ENCODE measurements at places on chromosomes 2 and 18.
A peak's percentile ranks its signal among the peaks of the same experiment; 100 is the strongest.

DNA sequence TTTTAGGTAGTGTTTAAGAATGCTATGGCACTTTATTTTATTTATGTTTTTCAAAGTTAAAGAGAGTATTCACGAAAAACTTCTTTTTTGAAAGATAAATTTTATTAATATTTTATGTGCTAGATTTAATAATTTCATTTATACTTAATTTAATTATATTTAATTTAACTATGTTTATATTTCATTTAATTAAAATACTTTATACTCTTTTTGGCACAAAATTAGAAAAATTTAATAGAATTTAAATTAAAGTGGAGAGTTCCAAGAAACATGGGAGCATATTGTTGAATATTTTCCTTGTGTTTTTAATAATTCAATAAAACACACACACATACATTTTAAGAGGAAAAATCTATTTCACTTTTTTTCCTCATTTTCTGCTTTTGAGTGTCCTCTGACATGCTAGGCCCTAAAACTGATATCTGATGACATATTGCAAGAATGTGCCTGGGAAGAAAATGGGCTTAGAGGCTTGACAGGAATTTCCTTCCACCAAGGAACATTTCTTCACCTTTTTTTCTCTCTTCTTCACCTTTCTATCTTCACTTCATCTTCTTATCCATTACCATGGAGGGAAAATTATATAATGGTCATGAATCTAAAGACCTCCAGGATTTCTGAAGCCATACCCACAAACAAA lies 15.4 kb downstream of the ARHGAP28 start:
- DNase-seq = no peak

GRCh38 chr2:1546901-1547300 lies 133.6 kb downstream of the TPO start:
- DNase-seq = no peak

DNA sequence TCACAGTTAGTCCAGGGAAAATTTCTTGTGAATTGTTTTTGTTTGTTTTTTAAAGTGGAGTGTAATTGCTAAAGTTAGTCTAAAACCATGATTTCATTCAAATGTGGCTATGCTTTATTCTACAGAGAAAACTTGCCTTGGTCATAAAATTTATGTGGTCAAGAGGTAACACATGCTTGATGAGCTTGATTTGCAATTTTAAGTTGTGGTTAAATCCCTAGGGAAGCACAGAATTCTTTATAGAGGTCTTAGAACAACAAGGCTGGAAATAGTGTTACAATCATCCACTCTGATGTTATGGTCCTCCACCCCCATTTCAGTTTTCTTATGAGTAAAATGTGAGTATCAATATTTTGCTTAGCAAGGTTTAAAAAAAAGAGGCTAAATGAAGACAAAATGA lies 359.6 kb downstream of the NRXN1 start:
- DNase-seq = no peak

DNA sequence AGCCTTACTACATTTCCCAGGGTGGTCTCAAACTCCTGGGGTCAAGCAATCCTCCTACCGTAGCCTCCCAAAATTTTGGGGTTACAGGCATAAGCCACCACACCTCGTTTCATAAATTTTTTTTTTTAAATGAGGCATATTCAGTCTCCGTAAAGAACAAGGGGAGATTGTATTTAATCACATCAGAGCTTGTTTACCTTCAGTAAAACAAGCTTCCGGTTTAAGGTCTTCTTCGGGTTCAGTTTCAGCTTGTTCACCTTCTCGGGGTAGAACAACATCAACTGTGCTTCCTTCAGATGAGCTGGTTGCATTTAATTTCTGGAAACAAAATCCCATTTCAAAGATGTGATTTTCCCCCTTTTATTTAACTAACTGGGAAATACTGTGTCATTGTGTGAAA lies 88.6 kb downstream of the SCN3A start:
- DNase-seq = no peak

GRCh38 chr18:515838-516237 lies 15.3 kb upstream of the COLEC12 start:
- DNase-seq = no peak

DNA sequence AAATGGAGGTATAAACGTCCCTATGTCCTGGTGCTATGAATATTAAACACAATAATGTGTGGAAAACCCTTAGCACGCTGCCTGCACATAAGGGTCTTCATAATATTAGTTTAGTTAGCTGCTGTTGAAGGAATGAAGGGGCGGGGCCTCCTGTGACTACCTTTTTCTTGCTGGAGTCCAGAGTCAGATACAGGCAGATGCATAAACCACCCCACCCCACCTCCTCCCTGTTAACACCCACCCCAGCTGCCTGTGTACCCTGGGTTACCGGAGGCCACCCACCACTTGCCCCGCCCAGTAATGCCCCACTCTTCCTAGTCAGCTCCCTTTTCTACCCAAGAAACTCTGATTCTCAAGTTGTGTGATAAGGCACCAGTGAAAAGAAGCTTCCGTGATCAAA lies 158.4 kb downstream of the EN1 start:
- DNase-seq = no peak

GRCh38 chr2:172198908-172199307 lies 96.2 kb upstream of the DLX2 start:
- DNase-seq = no peak

- no peak for DNase-seq
Observed at GRCh38 chr2:223594831-223595230, 7.3 kb downstream of the SCG2 start.

DNA sequence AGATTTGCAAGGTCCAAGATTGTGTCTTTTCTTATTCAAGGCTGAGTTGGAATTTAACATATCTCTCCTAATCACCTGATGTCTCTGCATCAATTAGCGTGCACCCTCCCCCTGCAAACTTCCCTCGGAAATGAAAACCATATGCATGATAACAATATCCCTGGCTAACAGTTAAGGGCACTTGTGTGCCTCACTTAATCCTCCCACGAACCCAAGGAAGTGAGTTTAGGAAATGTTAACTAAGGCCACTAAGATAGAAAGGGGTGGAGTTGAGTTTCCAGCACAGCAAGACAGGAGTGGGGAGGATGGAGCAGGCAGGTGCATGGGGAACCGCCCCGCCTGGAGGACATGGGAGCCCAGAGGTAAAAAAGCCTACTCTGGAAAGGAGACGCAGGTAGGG lies 52.4 kb upstream of the PTMA start:
- DNase-seq = no peak

DNA sequence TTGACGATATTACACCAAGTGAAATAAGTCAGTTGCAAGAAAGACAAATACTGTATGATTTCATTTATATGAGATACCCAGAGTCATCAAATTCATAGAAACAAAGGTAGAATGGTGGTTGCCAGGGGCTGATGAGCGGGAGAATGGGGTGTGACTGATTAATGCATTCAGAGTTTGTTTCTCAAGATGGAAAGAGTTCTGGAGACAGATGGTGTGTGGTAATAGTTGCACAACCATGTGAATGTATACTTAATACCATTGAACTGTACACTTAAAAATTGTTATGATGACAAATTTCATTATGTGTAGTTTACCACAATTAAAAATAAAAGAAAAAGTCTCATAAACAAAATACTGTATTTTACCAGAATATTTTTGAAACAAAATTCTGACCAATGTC lies 117.3 kb downstream of the PIGN start:
- DNase-seq = no peak

DNA sequence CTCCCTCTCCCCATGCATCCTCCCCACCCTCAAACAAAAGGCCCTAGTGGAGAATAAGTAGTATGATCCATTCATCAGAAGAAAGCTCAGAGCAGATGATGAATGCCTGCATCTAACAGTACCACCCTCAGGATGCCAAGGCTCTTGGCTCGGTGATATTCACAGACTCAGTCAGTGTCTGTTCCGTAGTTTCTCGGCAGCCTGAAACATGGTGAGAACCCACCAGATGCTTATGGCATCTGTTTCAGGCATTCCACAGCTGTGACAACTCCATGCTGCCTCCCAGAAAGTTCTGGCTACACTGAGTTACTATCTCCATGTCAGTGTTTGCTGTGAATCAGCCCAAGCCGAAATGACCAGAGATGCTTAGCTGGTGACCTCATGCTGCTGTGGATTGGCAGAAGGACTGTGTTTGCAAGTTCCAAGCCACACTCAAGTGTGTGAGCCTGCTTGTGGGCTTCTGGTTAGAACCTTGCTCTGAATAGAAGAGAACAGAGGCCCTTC lies 83.9 kb downstream of the WDSUB1 start:
- DNase-seq = peak; percentile 42

DNA sequence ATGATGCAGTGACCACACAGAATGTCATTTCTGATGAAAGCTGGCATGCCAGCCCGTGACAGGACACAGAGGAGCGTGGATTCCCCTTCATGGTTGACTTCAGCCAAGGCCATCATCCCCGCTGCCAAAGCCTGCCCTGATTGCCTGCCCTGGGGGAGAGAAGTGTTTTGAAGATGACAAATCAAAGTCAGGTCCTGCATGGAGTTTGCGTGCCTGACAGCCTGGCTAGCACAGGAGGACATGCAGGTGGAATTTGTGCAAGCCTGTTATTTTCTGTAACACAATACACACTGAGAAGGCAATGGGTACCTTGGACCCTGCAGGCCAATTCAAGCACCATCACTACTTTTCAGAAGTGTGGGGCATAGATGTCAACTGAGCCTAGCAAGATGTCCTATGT lies 5.4 kb upstream of the IL1R2 start:
- no peak for DNase-seq

GRCh38 chr18:55501579-55501978 lies 86.4 kb downstream of the TCF4 start:
- DNase-seq = no peak

GRCh38 chr18:30730915-30731314 lies 311.6 kb downstream of the DSC3 start:
- no peak for DNase-seq

- DNase-seq = peak; percentile 22
Observed at GRCh38 chr2:226984750-226985582, 149.1 kb downstream of the RHBDD1 start.

- no peak for DNase-seq
Observed at GRCh38 chr2:172997031-172997430, 78.6 kb upstream of the MAP3K20 start.

DNA sequence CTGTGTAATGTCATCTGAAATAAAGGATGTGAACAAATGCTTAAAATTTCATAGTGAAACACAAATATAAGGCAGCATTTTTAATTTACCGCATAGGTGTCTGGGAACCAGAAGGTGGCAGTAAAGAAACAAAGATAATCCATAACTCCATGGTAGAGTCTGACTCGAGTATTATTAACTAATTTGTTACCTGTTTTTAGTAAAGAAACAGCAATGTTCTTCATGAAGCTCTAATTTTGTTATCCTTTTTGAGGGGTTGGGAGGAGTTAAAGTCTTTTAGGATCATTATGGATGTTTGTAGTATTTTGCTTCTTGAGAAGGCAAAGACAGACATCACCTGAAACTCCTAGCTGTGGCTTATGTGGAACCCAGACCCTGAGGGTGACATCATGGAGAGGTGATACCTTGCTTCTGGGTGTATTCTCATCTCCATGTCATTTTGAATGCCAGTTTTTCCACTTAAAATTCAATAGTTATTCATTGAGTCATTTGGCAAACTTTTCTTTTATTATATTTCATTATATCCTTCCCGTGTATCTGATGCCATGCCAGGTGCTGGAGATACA lies 286.2 kb upstream of the EPAS1 start:
- DNase-seq = no peak

DNA sequence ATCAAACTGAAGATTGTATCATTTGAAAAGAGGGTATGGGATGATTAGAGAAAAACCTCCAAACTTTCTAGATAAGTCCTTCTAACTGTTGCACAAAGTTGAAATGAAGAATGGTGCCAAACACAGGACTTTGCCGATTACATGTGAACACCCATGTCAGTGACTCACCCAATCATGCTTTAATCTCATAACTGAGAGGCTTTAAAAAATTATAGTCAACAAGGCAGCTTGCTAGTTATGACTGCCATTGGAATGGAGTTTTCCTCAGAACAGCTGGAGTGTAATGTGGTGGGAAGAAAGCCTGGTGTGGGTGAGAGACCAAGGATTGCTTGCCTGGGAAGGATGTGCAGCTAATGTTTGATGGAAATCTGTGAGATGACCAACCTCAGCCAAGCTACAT lies 98.2 kb upstream of the ALPP start:
- no peak for DNase-seq

DNA sequence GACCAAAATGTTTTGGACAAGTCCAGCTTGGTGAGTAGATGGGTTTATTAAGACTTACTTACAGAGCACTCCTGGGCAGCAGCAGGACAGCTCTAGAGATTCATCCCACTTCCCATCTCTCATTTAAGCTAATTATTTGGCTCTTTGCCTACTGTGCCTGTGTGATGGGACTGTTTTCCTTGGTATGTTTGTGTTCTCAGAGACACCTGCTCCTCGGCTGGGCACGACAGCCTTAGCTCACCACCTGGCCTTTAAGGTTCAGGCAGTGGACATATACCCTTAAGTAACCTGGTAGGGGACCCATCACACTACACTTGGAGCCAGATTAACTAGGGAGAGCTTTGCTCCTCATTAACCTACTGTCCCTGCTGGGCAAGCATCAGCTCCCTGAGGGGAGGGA lies 41.7 kb upstream of the EFEMP1 start:
- DNase-seq = no peak

- DNase-seq = no peak
Observed at GRCh38 chr18:40670668-40671375, 1284.2 kb upstream of the PIK3C3 start.

GRCh38 chr2:237483018-237483731 lies 3.9 kb upstream of the MLPH start:
- DNase-seq = no peak

GRCh38 chr2:200455958-200456421 lies 53.9 kb downstream of the KCTD18 start:
- peak; percentile 70 for DNase-seq

DNA sequence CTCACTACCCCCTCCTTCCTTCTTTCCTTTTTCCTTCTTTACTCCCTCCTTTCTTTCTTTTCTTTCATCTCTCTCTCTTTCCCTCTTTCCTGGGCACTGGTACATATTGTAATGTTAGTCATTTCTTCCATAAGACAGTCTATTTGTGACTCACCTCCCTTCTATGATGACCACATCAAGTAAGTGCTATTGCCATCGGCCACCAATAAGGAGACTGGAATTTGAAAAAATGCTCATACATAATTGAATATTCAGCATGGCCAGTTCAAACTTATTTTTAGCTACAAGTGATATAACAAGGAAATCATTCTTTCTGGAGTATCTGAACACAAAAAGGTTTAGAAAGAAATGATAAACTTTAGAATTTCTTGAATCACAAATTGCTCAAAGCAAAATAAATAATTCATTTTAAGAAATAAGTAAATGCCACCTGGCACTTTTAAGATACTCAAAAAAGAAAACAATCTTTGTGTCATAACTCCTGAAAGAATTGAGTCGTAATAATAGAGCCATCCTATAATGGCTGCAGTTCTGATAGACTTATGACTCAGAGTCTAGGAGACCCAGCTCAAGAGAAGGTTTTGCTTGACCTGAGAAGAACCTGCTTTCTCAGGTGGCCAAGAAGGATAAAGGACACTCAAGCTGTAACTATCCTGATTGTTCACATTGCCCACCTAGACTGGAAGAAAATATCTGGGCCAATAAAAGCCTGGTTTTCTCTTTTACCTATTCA lies 51.6 kb upstream of the CCBE1 start:
- no peak for DNase-seq
